Esophagus muscularis mucosa (tissue), 4 donors: ENCODE measurements at places on chromosomes 5 and 9. TPM values are rescaled to one million over a fixed set of nuclear protein-coding genes. Genes with fewer than 3 reads are reported as not detected.

The MED10 gene
- total RNA-seq, result 29.9 TPM

The PCDHGC4 gene
- total RNA-seq, result 0.91 TPM

The SAXO1 gene
- 0.11 TPM for total RNA-seq

The GPRIN1 gene
- total RNA-seq, result 0.99 TPM

The GPX3 gene
- total RNA-seq, result 1,165 TPM

The HAVCR2 gene
- total RNA-seq, result 4.1 TPM

The ELOVL7 gene
- 6.1 TPM for total RNA-seq

The PPP3R2 gene
- total RNA-seq, result 0.06 TPM

The IL3 gene
- not detected for total RNA-seq

The MYMK gene
- total RNA-seq, result not detected

DNA sequence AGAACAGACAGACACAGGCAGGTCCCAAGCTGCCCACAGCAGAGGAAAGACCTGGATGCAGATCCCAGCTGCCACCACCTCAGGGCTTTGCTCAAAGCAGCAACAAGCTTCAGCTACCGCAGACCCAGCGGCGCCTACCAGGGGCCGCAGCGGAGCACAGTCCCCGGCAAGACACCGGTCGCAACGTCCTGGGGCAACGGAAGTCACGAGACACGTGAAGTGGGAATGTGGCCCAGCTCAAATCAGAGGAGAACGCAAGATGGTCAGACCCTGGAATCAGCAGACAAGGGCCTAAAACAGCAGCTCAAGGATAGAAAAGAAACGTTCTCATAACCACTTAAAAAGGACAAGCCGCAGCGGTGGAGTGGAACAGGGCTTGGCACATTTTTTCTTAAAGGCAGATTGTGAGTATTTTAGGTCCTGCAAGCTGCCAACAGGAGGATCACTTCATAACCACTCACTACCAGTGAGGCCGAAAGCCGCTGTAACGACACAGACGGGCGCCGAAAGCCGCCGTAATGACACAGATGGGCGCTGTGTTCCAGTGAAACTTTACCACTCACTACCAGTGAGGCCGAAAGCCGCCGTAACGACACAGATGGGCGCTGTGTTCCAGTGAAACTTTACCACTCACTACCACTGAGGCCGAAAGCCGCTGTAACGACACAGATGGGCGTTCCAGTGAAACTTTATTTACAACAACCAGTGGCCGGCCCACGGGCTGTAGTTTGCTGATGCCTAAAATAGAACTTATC, 21.7 kb downstream of the SLC9A3 start:
- H3K27me3 ChIP-seq, result peaks cover 4% of the 10 kb centered on the region
- no peaks in the 10 kb centered on the region for H3K4me1 ChIP-seq
- H3K4me3 ChIP-seq, result no peak overlapping the region
- DNase-seq, result no peak
- no peak overlapping the region for H3K27ac ChIP-seq
- no peaks in the 10 kb centered on the region for H3K36me3 ChIP-seq

- H3K27ac ChIP-seq, result no peak overlapping the region
- no peaks in the 10 kb centered on the region for H3K27me3 ChIP-seq
- no peak overlapping the region for H3K4me3 ChIP-seq
- no peak for DNase-seq
- H3K36me3 ChIP-seq, result no peaks in the 10 kb centered on the region
- H3K4me1 ChIP-seq, result no peaks in the 10 kb centered on the region
Measured at GRCh38 chr9:103041961-103042360, 46.8 kb downstream of the CYLC2 start.

- H3K4me1 ChIP-seq, result peaks cover 18% of the 10 kb centered on the region
- H3K4me3 ChIP-seq, result no peak overlapping the region
- no peak for DNase-seq
- H3K27me3 ChIP-seq, result no peaks in the 10 kb centered on the region
- no peaks in the 10 kb centered on the region for H3K36me3 ChIP-seq
Measured at GRCh38 chr9:347667-348292, 133.1 kb downstream of the DOCK8 start.

GRCh38 chr9:22206833-22207232, 197.7 kb upstream of the CDKN2B start:
- H3K36me3 ChIP-seq, result no peaks in the 10 kb centered on the region
- no peak overlapping the region for H3K27ac ChIP-seq
- H3K27me3 ChIP-seq, result no peaks in the 10 kb centered on the region
- DNase-seq, result no peak
- peaks cover under 1% of the 10 kb centered on the region for H3K4me1 ChIP-seq

DNA sequence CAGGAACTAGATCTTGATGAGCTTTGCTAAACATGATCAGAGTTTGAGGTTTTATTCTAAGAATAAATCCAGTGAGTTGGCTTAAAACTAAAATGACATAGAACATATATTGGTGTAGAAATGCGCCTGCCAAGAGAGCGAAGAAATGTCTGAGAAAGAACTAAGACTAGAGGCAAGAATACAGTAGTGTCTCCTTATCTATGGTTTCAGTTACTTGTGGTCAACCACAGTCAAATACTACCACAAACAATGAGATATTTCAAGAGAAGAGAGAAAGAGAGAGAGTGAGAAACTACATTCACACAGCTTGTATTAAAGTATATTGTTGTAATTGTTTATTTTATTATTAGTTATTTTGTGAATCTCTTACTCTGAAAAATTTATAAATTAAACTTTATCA, 254.4 kb upstream of the CDH10 start:
- H3K27me3 ChIP-seq, result no peaks in the 10 kb centered on the region
- no peaks in the 10 kb centered on the region for H3K36me3 ChIP-seq
- DNase-seq, result no peak
- no peak overlapping the region for H3K27ac ChIP-seq

DNA sequence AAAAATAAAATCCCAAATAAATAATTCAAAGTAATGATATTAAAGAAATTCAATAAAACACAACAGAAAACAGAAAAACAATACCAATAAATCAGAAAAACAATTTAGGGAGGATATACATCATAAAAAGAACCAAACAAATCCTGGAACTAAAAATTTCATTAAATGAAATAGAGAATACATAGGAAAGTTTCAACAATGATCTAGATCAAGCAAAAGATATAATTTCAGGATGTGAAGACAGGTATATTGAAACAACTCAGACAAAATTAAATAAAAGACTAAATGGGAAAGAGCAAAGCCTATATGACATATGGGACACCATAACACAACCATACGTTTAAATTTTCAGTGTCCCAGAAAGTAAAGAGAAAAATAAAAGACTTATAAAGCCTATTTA, 85.1 kb upstream of the GHR start:
- no peak overlapping the region for H3K27ac ChIP-seq
- H3K27me3 ChIP-seq, result no peaks in the 10 kb centered on the region
- no peak overlapping the region for H3K4me3 ChIP-seq
- no peaks in the 10 kb centered on the region for H3K36me3 ChIP-seq
- DNase-seq, result no peak

DNA sequence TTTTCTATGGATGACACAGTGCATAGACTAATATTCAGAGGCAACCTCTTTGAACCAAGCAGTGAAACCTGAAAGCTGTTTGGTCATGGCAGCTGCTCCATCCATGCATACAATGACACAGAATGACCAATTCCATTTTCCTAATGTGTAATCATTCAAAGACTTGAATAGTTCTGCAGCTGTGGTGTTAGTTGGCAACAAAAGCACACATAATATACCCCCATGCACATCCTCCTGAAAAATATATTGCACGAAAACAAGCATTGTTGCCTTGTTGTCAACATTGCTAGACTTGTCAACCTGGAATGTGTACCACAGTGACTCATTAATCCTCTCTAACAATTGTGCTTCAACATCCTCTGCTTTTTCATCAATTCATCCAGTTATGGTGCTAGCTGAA, 71.0 kb upstream of the SEMA6A start:
- H3K4me3 ChIP-seq, result no peak overlapping the region
- no peaks in the 10 kb centered on the region for H3K27me3 ChIP-seq
- no peak for DNase-seq
- H3K36me3 ChIP-seq, result no peaks in the 10 kb centered on the region
- H3K27ac ChIP-seq, result no peak overlapping the region
- H3K4me1 ChIP-seq, result no peaks in the 10 kb centered on the region

GRCh38 chr5:172129256-172129910, 58.6 kb downstream of the STK10 start:
- no peaks in the 10 kb centered on the region for H3K36me3 ChIP-seq
- H3K4me3 ChIP-seq, result no peak overlapping the region
- H3K27me3 ChIP-seq, result no peaks in the 10 kb centered on the region
- no peak overlapping the region for H3K27ac ChIP-seq

DNA sequence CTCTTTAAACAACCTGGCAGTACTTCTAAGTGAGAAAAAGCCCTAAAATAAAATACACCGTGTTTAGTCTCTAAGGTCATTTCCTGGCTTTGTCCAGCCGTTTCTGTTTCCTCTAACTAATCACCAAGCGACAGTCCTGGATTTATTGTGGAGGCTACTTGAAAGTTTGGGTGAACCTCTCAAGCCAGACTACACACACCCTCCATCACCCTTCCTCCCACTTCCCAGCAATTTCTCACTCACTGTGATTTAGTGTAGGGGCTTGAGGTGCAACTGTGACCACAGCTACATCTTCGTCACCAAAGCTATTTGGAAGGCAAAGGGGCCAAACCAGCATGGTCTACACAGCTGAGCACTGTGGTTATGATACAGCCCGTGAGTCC, 240.0 kb upstream of the SLC24A2 start:
- H3K4me3 ChIP-seq, result no peak overlapping the region
- H3K27ac ChIP-seq, result no peak overlapping the region
- peaks cover 4% of the 10 kb centered on the region for H3K4me1 ChIP-seq

- no peak overlapping the region for H3K27ac ChIP-seq
- H3K36me3 ChIP-seq, result no peaks in the 10 kb centered on the region
- H3K27me3 ChIP-seq, result no peaks in the 10 kb centered on the region
- H3K4me3 ChIP-seq, result no peak overlapping the region
Measured at GRCh38 chr5:87147441-87147840, 120.2 kb upstream of the RASA1 start.

- H3K27ac ChIP-seq, result no peak overlapping the region
- H3K36me3 ChIP-seq, result no peaks in the 10 kb centered on the region
- H3K27me3 ChIP-seq, result no peaks in the 10 kb centered on the region
- H3K4me3 ChIP-seq, result no peak overlapping the region
- peaks cover 12% of the 10 kb centered on the region for H3K4me1 ChIP-seq
- no peak for DNase-seq
Measured at GRCh38 chr5:53249529-53250200, 140.1 kb upstream of the MOCS2 start.

GRCh38 chr5:35830587-35830986, 26.1 kb upstream of the IL7R start:
- no peak overlapping the region for H3K4me3 ChIP-seq
- H3K36me3 ChIP-seq, result no peaks in the 10 kb centered on the region
- no peak overlapping the region for H3K27ac ChIP-seq
- no peaks in the 10 kb centered on the region for H3K4me1 ChIP-seq
- no peak for DNase-seq
- no peaks in the 10 kb centered on the region for H3K27me3 ChIP-seq

- no peak for DNase-seq
- no peaks in the 10 kb centered on the region for H3K36me3 ChIP-seq
- no peaks in the 10 kb centered on the region for H3K27me3 ChIP-seq
- no peak overlapping the region for H3K27ac ChIP-seq
Measured at GRCh38 chr5:158857371-158857770, 242.3 kb downstream of the EBF1 start.

GRCh38 chr5:154197801-154198491, 7.4 kb downstream of the GALNT10 start:
- H3K4me3 ChIP-seq, result no peak overlapping the region
- no peak for DNase-seq
- no peaks in the 10 kb centered on the region for H3K27me3 ChIP-seq

- H3K4me3 ChIP-seq, result no peak overlapping the region
- H3K4me1 ChIP-seq, result peaks cover 4% of the 10 kb centered on the region
- H3K36me3 ChIP-seq, result no peaks in the 10 kb centered on the region
- DNase-seq, result no peak
- H3K27ac ChIP-seq, result no peak overlapping the region
- H3K27me3 ChIP-seq, result no peaks in the 10 kb centered on the region
Measured at GRCh38 chr9:82132024-82132423, 143.5 kb downstream of the SPATA31D1 start.

DNA sequence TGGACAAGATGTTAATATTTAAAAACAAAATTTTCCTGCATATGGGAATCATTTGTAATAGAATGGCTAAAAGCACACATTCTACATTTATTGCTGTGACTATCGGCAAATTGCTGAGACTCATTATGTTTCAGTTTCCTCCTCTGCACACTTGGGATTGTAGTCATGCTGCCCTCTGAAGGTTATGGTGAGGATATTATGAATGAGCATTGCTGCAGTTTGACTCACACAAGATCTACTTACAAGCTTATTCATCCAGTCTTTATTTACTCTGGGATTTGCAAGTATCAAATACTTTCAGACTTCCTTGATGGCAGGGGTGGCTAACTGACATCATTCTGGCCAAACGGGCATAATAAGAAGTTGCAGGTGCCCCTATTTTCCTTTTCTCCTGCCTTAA, 9.5 kb upstream of the NFIL3 start:
- H3K4me3 ChIP-seq, result no peak overlapping the region
- H3K27ac ChIP-seq, result no peak overlapping the region
- no peaks in the 10 kb centered on the region for H3K36me3 ChIP-seq
- no peaks in the 10 kb centered on the region for H3K27me3 ChIP-seq

GRCh38 chr5:178784391-178784790, 53.9 kb upstream of the ZNF354A start:
- no peak for DNase-seq
- H3K4me3 ChIP-seq, result no peak overlapping the region
- no peaks in the 10 kb centered on the region for H3K27me3 ChIP-seq
- H3K27ac ChIP-seq, result no peak overlapping the region

- no peaks in the 10 kb centered on the region for H3K36me3 ChIP-seq
- H3K4me1 ChIP-seq, result no peaks in the 10 kb centered on the region
- H3K4me3 ChIP-seq, result no peak overlapping the region
- H3K27ac ChIP-seq, result no peak overlapping the region
- no peak for DNase-seq
- no peaks in the 10 kb centered on the region for H3K27me3 ChIP-seq
Measured at GRCh38 chr5:87114631-87115030, 153.1 kb upstream of the RASA1 start.

- no peaks in the 10 kb centered on the region for H3K4me1 ChIP-seq
- DNase-seq, result no peak
- no peaks in the 10 kb centered on the region for H3K27me3 ChIP-seq
- H3K4me3 ChIP-seq, result no peak overlapping the region
Measured at GRCh38 chr5:164336906-164337305, 831.5 kb downstream of the MAT2B start.

DNA sequence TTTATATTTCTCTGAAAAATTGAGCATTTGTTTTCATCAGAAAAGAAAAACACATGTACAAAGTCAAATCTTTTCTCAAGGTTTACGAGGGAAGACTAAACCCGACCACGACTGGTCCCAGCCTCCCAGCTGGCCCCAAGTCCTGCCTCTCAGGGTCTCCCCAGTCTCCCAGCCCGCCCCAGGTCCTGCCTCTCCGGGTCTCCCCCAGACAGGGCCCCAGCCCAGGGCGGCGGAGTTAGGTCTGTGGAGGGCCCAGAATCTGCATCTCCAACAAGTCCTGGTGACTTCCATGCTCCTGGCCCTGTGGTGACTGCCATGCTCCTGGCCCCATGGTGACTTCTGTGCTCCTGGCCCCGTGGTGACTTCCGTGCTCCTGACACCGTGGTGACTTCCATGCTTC, 359.9 kb downstream of the IRX2 start:
- no peak overlapping the region for H3K4me3 ChIP-seq
- H3K27me3 ChIP-seq, result no peaks in the 10 kb centered on the region
- H3K4me1 ChIP-seq, result peaks cover 5% of the 10 kb centered on the region
- no peaks in the 10 kb centered on the region for H3K36me3 ChIP-seq
- no peak overlapping the region for H3K27ac ChIP-seq

- no peak overlapping the region for H3K4me3 ChIP-seq
- no peaks in the 10 kb centered on the region for H3K4me1 ChIP-seq
- no peak for DNase-seq
- H3K27ac ChIP-seq, result no peak overlapping the region
Measured at GRCh38 chr5:95102080-95102479, 182.8 kb downstream of the MCTP1 start.
